ENCODE measurements at places on chromosomes 5 and 9. TPM values are rescaled to one million over a fixed set of nuclear protein-coding genes. Genes with fewer than 3 reads are reported as not detected.

The GLRA1 gene
- polyA plus RNA-seq: 0.13 TPM

The LURAP1L gene
- 75.0 TPM for polyA plus RNA-seq

The UNC13B gene
- polyA plus RNA-seq: 84.9 TPM

GRCh38 chr5:144028058-144028457 lies 142.4 kb downstream of the YIPF5 start:
- peak; percentile 17 for DNase-seq

DNA sequence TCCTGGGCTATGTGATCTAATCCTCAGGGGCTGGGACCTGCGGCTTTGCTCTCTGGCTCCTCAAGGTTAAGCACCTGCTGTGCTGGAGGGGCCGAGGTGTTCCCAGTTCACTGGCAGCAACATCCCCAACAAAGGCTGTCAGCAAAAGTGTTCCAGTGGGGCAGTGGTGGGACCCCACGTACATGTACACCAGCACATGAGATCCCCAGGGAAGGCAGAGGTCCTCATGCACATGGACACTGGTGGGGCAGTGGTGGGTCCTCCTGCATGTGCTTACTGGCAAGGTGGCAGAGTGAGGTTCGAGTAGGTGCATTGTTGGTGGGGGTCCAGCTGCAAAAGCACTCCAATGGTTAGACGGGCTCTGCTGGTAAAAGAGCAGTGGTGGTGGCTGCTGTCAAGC lies 255.6 kb upstream of the MPDZ start:
- DNase-seq: no peak

DNA sequence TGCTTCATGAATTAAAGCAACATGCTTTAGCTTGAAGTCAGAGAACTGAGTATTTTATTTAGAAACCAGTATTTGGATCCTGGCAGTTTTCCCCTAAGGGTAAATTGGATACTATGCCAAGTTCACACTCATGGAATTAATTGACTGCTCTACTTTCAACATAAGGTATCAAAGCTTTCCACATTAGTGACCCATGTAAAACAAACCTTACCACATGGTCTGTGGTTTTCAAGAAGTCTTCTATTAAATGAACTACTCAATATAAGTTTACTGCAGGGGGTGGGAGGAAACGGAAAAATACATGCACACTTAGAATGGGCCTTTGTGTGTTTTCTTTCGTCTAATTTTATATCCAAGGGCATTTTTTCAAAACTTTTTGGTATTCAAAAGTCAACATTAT lies 232.0 kb upstream of the FBXL7 start:
- no peak for DNase-seq
